ENCODE measurements at places on chromosomes 1 and 21. TPM values are rescaled to one million over a fixed set of nuclear protein-coding genes. Genes with fewer than 3 reads are reported as not detected.

- DNase-seq: no peak
Measured at GRCh38 chr1:20476265-20477038, 9.6 kb downstream of the CAMK2N1 start.

DNA sequence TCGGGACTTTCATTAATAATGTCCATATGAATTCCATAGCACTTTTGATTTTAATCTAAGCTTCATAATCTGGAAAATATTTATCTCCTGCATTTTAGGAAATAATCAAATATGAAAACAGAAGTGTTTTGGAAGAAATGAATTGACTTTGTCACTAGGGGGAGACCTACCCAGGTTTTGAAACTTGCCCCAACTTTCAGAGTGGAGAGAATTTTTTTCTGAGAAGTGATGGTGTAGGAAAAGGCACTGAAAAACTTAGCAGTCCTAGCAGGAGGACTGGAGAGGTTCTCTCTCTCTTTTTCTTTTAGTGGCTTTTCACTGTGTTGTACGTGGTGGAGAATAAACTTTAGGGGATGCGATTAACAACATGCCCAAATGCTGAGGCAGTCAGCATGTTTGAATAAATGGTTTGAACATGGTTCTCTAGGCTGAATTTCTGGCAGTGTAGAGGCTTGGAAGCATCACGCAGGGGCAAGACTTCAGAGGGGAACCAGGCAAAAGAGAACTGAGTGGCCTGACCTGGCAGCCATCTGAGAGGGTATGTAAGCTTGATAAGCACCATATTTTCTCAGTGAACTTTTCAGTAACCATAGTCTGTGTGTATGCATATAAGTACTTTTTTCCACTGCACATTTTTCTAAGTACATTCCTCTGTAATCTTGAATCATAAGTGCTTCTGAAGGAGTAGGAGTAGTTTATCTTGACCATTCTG, 68.3 kb upstream of the NEK7 start:
- no peak for DNase-seq

- no peak for DNase-seq
Measured at GRCh38 chr21:38379147-38379546, 119.1 kb downstream of the ERG start.

- DNase-seq: no peak
Measured at GRCh38 chr1:85240174-85240601, 19.3 kb downstream of the C1orf52 start.

DNA sequence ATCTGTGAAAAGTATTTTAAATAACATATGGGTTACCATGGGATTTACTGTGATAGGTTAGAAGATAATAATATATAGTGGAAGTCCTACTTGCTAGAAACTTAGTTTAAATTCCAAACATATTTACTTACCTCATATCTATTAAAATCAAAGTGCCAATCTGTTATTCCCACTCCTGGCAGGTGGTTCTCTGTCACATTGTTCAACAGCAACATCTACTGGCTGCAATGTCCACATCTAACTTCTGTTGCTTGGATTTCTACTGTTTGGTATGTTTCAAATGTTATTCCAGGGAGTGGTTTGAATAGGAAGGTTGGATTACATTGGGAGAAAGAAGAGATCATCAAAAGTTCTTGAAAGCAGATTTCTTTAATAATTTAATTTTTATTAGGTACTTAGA, 122.5 kb upstream of the NCAM2 start:
- no peak for DNase-seq

- no peak for DNase-seq
Measured at GRCh38 chr21:21103692-21104091, 105.5 kb downstream of the NCAM2 start.

DNA sequence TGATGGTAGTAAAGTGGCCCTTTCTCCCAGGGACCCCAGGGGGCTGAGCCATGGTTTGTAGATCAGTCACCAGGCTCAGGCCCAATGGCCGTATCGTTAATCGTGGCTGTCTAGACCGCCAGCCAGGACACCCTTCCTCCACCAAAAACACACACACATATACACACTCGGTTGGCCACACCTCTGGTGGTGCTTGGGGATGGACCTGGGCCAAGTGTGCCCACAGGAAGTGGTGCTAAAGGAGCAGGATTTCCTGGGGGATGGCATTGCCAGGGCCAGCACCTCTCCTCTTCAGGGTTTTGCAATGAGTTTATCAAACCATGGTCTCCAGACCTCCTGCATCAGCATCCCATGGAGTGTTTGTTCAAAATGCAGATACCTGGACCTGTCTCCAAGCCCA, 36.2 kb downstream of the CITED4 start:
- no peak for DNase-seq

GRCh38 chr1:36223381-36223995, 755 bp upstream of the THRAP3 start:
- DNase-seq: peak; percentile 66

GRCh38 chr1:245510144-245510543, 355.4 kb downstream of the KIF26B start:
- DNase-seq: no peak

GRCh38 chr1:59150577-59151386, 146.1 kb upstream of the FGGY start:
- peak; percentile 53 for DNase-seq

GRCh38 chr1:177863796-177864195, 106.1 kb downstream of the SEC16B start:
- DNase-seq: no peak

JUN gene
- 175 TPM for polyA plus RNA-seq

CXADR gene
- 0.63 TPM for polyA plus RNA-seq

HOOK1 gene
- 4.1 TPM for polyA plus RNA-seq

DNA sequence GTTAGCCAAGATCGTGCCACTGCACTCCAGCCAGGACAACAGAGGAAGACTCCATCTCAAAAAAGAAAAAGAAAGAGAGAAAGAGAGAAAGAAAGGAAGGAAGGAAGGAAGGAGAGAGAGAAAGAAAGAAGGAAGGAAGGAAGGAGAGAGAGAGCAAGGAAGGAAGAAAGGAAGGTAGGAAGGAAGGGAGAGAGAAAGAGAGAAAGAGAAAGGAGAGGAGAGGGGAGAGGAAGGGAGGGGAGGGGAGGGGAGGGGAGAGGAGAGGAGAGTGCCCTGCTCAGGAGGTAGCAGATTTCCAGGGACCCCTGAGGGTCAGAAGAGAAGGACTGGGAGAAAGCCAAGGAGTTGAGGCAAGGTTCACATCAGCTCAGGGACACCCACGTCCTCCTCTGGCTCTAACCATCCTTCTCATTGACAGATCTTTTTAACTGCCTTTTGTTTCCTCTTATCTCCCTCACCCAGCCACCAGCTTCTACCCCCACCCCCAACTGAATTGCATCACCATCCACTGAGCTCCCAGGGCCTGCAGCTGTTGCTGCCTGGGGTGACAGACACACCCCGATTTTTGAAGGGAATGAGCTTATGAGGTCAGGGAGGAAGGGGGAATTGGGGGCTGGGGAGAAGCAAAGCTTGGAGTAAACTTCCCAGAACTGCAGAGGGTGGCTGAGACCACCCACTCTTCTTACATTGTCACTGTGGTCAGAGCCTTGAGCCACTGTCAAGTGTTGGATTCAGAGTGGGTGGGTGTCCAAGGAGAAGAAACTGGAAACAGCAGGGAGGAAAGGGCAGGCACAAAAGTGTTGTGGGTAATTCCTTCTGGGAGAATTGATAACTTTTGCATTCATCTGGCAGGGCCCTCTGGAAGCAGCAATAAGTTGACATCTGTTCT, 91.6 kb downstream of the GLUL start:
- DNase-seq: no peak

DNA sequence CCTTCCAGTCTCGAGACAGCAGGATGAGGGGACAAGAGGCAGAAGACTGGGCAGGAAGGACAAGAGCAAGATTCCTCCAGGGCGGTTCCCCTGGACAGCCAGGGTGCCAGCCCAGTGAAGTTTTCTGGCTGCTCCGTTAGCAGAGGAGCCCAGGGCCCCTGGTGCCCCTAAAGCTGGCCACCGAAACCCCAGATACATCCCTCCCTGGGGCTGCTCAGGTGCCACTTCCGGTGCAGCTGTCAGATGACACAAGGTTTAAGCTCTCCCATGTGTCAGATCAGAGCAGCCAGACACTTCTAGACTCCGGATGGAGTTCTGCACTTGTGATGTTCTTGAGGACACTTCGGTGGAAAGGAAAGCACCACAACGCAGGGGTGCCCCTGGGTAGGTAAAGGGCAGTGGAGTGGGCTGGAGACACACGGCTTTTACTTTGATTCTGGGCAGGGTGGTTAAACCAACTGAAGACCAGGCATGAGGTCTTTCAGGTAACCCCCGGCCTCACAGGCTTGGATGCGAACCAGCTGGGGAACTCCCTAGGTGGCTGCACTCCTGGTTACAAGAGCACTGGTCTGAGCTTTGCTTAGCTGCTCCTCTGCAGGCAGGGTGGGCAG, 85.7 kb downstream of the ITPKB start:
- no peak for DNase-seq

GRCh38 chr1:26075421-26076144, 8.2 kb upstream of the TRIM63 start:
- no peak for DNase-seq

SPTA1 gene
- polyA plus RNA-seq: 5.9 TPM

DNA sequence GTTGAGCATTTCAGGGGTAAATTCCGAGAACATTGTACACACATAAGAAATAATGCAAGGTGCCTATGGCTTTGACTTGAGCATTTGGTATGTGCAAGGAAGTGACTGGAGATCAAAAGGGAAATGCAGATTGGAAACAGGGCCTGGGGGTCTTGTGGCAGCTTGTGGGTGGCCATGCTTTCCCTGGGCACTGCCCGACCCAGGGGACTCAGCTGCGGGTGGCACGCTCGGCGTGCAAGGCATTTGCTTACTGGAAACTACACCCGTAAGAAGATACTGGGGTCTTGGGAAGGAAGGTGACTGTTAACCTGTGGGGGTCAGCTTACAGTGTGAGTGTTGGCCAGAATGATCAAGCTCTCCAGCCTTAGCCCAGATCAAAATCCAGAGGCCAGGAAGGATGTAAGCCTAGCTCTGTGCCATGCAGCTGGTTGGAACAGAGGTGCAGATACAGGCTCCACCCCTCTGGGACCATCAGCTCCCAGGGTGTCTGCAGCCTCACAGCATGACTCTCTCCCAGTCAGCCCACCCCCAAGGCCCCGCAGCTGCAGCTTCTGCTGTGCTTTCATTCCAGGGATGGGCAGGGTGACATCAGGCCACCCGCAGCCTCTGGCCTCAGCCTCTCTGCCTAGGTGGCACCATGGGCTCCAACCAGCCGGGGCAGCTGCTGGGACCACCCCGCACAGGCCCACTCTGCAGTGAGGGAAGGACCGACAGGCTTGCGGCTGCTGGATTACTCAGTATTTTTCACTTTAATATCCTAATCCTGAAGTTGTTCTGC, 55.1 kb downstream of the KIF26B start:
- no peak for DNase-seq
